Activated CD4-positive, alpha-beta T cell treated with anti-CD3 and anti-CD28 coated beads, Interleukin-2, amount 10 ng/mL, durations not matched to agents 7 days and 5 days (primary cell): ENCODE measurements at places on chromosomes 3 and 15.

DNA sequence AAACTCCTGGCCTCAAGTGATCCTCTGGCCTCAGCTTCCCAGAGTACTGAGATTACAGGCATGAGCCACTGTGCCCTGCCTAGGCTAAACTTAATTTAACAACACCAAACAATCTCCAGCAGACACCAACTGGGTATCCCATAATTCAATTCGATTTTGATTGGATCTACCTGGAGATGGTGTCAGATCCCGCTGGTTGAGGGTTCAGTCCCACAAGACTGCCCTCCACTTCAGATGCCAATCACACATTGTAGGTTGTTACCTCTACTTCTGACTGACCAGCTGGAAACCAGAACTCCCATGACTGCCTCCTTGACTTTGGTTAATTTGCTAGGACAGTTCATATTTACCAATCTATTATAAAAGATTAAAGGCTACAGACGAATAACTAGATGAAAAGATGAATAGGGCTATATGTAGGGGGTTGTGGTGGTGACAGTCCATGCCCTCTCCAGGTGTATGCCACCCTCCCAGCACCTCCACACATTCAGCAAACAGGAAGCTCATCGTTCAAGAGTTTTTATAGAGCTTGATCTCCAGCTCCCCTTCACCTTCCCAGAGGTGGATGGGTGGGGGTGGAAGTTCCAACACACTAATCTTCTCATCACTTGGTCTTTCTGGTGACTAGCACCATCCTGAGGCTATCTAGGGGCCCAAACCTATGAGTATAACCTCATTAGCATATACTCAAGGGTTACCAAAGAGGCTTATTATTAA is 9.3 kb downstream of the B2M start:
- DNase-seq = no peak

DNA sequence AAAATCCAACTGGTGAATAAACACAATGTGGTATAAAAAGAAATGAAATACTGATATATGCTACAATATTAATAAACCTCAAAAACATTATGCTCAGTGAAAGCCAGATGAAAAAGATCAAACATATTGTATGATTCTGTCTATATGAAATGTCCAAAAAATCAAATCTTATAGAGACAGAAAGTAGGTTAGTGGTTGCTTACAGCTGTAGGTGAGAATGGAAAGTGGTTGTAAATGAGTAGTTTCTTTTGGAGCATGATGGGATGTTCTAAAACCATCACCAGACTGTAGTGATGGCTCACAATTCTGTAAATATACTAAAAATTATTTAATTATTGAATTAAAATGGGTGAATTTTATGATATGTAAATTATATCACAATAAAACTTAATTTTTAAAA is 58.4 kb downstream of the SENP7 start:
- no peak for DNase-seq

DNA sequence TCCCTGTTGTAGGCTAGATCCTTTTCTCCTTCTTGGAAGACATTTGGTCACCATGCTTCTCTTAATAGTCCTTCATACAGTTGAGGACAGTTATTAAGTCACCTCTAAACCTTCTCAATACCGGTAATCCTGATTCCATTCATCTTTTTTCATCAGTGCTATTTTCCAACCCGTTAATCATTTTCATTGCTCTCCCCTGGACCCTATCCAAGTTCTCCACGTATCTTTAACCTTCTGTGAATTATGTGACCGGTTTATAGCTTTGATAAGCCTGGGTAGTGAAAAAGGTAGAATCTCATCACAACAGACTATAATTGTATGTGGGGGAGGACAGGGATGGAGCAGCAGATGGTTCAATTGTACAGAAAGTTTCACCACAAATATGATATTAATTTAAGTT is 168.5 kb downstream of the MECOM start:
- no peak for DNase-seq

DNA sequence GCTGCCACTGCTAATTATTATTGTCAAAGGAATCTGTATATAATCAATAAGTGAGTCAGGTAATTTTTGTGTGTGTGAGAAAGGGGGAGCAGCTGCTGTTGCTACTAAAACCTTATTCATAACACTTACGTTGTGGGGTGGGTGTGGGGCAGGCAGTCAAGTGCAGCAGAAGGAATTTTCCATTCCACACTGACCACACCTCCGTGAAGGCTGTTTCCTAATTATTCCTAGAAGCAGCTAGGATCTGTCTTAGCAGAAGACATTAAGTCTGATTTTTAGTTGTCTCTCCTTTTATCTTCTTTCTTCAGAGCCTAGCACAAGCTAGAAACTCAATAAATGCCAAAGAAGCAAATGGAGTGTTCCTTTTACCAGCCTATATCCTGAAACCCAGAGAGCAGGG is 4.0 kb upstream of the U2SURP start:
- DNase-seq = no peak

DNA sequence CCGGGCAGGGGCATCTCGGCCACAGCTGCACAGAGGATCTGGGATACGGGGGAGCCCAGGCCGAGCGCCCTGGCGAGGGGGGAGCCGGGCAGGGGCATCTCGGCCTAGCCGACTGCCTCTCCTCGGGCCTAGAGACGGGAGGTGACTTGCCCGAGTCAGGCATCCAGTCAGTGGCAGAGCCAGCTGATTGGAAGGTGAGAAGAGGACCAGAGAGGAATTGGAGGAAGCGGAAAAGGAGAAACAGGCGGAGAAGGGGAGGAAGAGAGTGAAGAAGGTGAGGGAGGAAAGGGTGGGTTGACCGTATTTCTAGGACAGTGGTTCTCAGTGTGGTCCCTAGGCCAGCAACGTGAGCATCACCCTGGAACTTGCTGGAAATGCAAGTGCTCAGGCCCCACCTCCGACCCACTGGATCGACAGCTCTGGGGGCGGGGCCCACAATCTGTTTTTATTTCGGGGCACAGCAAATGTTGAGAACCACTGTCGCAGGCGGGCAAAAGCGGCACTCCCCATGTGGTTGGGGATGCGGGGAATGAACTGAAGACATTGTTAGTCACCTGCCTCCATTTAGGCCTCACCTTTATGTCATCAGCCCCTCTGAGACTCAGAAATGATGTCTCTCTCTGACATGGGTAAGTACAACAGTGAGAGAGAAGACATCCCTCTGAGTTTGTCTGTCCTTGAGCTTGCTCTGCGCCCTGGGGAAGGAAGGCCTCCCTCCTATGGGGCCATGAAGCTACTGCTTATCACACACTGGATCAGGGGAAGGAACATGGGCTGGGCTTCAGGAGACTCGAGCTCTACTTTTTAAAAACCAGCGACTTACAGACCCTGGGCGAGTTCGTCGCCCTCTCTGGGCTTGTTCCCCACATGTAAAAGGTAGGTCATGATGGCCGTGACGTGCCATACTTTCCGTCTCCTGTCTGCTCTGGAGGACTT is 1.0 kb upstream of the MELTF start:
- DNase-seq = no peak

DNA sequence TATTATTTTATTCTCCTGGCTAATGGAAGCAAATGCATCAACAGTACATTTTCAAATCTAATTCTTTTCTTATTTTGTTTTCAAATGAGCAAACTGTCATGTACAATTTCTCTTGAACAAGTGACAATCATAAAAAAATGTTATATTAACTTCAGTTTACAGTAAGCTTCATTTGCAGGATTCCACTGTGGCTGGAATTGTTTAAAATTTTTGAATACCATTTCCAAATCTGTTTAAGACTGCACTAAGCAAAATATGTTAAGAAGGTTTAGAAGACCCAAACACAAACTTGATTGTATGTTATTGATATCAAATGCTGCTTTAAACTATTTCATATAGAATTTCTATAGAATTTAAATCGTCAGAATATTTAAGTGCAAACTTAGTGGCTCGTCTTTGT is 92.8 kb downstream of the ZNF280D start:
- no peak for DNase-seq

- DNase-seq = no peak
Observed at GRCh38 chr15:77838061-77838460, 205.3 kb upstream of the LINGO1 start.
